Hematopoietic multipotent progenitor cell treated with erythropoietin and hydrocortisone succinate and interleukin-3 and kit ligand, for 17 days (in vitro differentiated cells): ENCODE measurements at places on chromosomes 1 and 21.

- DNase-seq, result no peak
Observed at GRCh38 chr1:208204779-208205178, 39.4 kb downstream of the PLXNA2 start.

GRCh38 chr1:111497592-111497991, 5.8 kb downstream of the ADORA3 start:
- DNase-seq, result no peak

- no peak for DNase-seq
Observed at GRCh38 chr1:42674682-42675081, 7.5 kb upstream of the YBX1 start.

- DNase-seq, result no peak
Observed at GRCh38 chr1:66371233-66372005, 162.5 kb upstream of the SGIP1 start.

GRCh38 chr21:42304556-42305454, 10.4 kb downstream of the TFF3 start:
- no peak for DNase-seq
